ENCODE measurements at places on chromosomes 1 and 21.

GRCh38 chr21:37699024-37699775 lies 217.1 kb downstream of the KCNJ6 start:
- no peak for DNase-seq

- DNase-seq: peak; percentile 87
Measured at GRCh38 chr1:167555971-167556714, 2.6 kb upstream of the CREG1 start.

GRCh38 chr1:191886977-191887376 lies 271.3 kb upstream of the RGS18 start:
- no peak for DNase-seq

- DNase-seq: no peak
Measured at GRCh38 chr1:25021591-25022215, 91.6 kb upstream of the RUNX3 start.

GRCh38 chr21:37074197-37074510 lies 1.1 kb downstream of the TTC3 start:
- no peak for DNase-seq

GRCh38 chr1:54259546-54260140 lies 59.7 kb downstream of the MRPL37 start:
- no peak for DNase-seq

DNA sequence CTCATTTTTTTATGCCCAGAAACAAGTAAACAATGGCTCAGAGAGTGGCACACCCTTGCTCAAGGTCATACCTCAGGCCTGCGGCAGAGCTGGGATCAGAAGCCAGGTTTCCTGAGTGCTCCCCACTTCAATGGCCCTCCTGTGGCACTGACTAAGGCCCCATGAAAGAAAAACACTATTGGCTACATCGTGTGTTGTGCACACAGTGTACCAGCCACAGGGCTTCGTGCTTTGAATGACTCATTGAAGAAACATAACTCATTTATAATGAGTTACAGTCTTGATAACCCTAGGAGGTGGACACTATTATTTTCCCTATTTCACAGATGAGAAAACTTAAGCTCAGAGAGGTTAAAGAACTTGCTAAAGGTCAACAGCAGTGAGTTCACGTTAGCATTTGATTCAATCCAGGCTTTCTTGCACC lies 91.2 kb downstream of the TRABD2B start:
- no peak for DNase-seq

DNA sequence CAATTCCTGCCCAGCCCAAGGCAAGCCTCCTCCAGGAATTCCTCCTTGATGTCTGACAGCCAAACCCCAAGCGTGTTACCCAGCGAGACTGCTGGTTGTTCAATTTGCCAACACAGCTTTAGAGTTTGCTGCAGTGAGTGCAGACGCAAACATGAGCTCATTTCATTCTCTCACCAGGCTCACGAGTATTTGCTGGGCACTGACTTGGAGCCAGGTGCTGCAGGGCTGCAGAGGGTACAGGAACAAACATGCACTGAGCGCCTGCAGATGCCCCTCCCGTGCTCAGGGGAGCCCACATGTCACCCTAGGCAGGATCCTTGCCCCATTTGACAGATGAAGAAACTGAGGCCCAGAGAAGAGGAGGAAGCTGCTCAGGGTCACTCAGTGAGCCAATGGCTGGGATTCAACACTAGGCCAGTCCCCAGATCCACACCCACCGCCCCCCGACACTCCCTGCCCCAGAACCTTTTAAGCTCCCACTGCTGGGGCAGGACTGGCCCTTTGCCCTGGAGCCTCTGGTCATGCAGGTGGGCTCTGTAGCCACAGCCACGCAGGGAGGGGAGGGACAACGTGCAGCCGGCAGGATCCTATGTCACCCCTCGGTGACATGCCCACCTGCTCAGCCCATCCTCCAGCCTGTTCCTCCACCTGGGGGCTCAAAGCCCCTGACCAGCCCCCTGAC lies 363.7 kb downstream of the MATN1 start:
- peak; percentile 41 for DNase-seq

- DNase-seq: no peak
Measured at GRCh38 chr1:173134029-173134428, 73.1 kb downstream of the TNFSF4 start.

DNA sequence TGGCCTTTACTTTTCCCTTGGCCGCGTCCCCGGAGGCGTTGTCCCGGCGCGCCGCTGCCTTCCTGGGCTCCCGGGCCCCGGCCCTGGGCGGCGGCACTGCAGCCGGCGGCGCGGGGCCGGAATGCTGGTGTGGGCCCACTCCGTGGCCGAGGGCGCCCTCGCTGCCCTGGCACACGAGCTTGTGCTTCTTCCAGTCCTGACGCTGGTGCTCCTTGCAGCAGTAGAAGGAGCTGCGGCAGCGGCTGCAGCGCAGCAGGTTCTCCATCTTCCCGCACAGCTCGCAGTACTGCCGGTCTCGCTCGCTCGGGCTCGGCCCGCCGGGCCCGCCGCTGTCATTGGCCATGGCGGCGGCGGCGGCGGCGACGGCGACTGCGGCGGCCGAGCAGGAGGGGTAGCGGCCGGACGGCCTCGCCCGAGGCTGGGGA lies 529 bp downstream of the EGLN1 start:
- DNase-seq: no peak

DNA sequence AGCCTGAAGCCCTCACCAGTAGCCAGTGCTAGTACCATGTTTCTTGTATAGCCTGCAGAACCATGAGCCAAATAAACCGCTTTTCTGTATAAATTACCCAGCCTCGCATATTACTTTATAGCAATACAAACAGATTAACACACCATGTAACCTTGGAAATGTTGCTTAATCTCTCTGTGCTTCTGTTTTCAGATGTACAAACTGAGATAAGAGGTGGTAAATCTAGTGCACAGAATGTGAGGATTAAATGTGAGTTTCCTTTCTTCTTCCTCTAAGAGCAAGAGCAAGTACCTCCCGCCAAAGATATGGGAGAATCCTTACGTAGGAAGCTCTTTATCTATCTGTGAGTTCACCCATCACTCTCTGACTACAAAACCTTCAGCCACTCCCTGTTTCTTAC lies 128.4 kb downstream of the HIVEP3 start:
- no peak for DNase-seq

DNA sequence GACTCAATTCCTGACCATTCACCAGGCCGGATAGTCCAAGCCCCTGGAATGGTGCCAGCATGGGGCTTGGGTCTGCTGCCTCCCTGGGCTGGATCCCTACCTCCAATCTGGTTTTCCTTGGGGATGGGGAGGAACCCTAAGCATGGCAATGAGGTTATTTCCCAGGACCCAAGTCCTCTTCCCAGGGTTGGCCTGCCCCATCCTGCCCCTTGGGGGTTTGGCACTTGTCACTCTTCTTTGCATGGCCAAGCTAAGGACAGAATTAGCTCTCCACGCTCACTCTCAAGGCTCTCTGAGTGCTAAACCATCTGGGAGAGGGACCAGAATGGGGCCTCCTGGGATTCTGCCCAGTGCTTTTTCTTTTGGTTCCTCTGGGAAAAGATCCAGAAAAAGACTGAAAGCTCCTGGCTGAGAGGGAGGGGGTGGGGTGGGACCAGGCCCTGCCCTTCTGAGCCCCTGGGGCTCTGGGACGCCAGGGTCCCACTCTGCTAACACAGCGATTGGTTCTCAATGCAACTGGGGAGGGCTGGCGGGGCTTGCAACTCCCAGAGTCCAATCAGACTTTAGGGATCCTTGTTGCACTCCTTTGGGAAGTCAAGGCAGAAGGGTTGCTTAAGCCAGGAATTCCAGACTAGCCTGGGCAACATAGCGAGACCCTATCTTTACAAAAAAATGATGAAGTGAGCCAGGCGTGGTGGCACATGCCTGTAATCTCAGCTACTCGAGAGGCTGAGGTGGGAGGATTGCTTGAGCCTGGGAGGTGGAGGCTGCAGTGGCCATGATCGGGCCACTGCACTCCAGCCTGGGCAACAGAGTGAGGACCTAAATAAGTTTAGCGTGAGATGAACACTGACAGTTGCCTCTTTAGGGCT lies 52.7 kb downstream of the DHRS3 start:
- no peak for DNase-seq

DNA sequence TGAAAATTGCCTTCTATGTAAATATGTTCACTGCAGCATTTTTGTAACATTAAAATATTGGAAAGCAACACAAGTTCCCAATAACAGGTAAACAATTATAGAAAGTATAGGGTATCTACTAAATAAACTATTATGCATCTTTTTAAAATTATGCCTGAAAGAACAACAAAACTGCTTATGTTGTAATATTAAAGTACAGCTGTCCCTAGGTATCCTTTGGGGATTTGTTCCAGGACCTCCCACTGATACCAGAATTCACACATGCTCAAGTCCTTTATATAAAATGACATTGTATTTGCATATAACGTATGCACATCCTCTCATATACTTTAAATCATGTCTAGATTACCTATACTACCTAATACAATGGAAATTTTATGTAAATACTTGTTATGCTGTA lies 121.8 kb upstream of the TNFSF4 start:
- no peak for DNase-seq

DNA sequence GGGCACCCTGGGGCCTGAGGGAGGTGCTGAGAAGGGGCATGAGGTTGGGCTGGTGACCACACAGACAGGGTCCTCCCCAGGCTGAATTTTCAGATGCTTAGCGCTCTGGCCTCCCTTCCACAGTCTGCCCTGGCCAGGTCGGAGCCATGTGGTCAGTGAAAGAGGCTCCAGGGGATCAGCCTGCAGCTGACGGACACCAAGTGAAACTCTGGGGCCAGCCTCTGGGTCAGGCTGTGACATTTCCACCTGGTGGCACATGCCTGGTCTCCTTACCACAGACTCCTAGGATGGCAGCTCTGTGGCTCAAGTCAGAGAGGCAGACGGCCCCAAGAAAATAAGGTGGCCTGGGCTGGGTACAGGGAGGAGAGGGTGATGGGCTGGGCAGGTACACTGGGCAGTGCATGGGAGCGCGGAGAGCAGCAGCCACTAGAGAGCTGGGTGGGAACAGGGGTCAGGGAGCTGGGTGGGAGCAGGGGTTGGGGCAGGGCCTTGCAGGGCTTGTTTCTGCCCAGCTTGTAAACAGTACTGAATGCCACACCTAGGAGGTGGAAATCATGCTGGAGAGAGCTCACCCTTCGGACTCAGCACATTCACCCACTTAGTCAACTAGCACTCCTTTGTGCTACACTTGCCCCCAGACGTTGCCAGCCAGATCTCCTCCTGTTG lies 20.7 kb upstream of the ADARB1 start:
- no peak for DNase-seq

GRCh38 chr1:244952940-244953339 lies 88.6 kb upstream of the HNRNPU start:
- DNase-seq: no peak

- no peak for DNase-seq
Measured at GRCh38 chr1:151989211-151989862, 4.3 kb downstream of the S100A10 start.

DNA sequence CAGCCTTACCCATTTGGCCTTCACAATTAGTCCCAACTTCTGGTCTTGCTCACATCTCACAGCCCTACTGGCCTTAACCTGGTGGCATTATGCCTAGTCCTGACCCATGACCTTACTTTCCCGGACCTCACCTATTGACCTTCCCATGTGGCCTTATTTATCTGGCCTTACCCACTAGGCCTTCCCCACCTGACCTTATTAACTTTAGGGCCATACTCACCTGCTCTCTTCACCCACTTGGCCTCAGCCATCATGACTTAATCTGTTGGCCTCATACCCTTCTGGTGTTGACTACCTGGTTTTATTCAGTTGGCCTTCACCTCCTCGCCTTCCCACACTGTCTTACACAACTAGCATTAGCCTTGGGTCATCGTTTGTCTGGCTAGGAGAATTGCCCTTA lies 35.7 kb downstream of the EXOC8 start:
- DNase-seq: no peak

DNA sequence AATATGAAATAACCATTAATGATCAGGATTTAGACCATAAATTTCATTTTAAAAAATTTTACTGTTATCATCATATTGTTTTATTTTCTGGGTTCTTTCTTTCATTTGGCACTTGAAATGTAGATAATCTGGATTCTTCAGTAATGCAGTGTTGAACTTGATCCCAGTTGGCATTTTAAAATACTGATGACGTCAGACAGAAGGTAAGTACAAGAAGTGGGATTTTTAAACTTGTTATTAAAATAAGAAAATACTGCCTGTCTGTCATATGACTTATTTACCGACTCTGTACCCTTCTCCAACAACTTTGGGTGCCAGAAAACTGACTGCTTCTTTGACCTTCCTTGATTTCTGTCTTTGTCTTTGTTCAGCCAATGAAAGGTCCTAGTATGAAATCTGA lies 415.1 kb upstream of the NEGR1 start:
- no peak for DNase-seq

- DNase-seq: no peak
Measured at GRCh38 chr1:202348005-202348508, 442 bp upstream of the PPP1R12B start.

- DNase-seq: no peak
Measured at GRCh38 chr1:22638476-22639234, 2.2 kb downstream of the C1QA start.

DNA sequence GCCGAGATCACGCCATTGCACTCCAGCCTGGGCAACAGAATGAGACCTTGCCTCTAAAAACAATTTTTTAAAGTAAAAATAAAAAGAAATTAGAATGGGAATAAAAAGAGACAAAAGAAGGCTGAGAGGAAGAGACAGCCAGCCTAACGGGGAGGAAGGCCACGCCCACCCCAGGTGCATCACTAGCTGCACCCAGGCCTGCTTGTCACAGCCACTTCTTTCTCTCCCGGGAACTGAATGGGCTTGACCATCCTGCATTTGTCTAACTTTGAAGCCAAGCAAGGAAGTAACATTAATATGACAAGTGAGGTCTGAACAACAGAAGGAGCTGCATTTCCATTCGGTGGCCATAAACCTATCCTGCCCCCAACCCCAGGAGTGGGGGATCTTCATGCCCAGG lies 20.8 kb upstream of the EFNA1 start:
- no peak for DNase-seq

DNA sequence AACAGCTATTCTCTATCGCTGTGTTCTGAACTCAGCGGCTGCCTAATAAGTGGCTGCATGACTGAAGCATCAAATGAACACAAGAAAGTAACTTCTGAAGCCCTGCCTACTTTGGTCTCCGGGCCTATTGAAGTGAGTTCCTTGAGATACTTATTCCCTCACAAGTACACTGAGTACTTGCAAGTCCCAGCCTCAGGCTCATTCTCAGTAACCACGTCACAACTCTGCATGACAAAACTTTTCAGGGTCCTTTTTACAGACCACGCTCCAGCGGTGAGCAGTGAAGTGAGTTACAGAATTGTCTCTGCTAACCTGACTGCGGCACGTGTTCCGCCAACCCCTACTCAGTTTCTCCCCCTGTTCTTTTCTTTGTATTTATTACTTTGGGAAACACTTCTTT lies 1342.7 kb upstream of the ADGRL4 start:
- DNase-seq: no peak

DNA sequence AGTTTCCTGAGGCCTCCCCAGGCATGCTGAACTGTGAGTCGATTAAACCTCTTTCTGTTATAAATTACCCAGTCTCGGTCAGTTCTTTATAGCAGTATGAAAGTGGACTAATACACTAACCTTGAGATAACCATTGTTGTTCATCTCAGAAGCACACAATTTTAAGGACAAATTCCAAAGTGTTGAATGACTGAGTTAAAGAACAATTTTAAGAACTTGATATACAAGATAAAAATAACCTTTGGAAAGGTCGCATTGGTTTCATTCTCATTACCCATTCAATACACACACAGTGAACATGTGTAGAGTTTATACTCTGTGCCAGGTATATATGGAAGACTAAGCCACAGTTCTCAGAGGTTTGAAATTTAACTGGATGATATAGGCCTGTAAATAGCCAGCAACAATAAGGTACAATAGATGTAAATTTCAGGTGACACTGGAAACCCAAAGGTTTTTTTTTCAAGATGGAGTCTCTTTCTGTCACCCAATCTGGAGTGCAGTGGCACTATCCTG lies 19.1 kb upstream of the SRSF10 start:
- DNase-seq: no peak

Data from activated CD8-positive, alpha-beta memory T cell treated with anti-CD3 and anti-CD28 coated beads for 24 hours (primary cell).